ENCODE measurements at places on chromosomes 2 and 18. TPM values are rescaled to one million over a fixed set of nuclear protein-coding genes. Genes with fewer than 3 reads are reported as not detected.

TNFAIP6 gene
- total RNA-seq: 0.81 TPM

NDUFV2 gene
- 207 TPM for total RNA-seq

DNER gene
- total RNA-seq: 1.1 TPM

PAIP2B gene
- 16.8 TPM for total RNA-seq

- no peak for DNase-seq
Measured at GRCh38 chr2:30178618-30179434, 32.0 kb downstream of the YPEL5 start.

DNA sequence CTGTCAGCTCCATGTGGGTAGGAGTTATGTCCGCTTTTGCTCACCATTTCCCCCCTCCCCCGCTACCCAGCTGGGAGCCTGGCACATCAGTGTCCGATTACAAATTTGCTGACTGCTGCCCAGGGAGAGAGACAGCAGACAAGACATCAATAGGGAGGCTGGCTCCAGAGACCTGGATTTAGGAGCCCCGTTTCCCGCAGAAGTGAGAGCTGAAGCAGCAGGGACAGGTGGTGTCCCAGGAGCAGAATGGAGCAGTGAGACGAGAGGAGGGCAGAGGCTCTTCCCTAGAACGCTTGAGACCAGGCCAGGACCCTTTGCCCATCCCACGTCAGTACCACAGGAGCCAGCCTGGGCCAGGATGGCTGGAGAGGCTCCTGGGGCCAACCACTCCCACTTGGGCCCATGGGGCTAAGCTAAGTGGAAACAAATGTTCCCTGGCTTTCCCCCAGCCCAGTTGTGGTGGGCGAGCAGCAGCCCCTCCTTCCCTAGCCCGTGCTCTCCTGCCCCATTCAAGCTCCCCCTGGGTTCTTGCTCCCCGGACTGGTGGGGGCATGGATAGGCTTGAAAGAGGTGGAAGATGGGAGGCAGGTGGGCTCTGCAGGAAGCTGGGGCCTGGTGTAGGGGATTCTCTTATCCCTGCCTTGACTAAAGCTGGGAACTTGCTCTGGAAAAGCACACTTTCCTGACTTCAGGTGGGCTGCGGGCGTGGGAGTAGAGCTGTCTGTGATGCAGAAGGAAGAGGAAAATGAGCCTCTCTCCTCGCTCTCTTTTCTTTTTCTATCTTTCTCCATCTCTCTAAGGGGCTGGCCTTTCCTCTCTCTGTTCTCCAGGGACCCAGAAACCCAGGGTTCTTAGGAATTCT, 4.1 kb upstream of the WNT6 start:
- DNase-seq: no peak

DNA sequence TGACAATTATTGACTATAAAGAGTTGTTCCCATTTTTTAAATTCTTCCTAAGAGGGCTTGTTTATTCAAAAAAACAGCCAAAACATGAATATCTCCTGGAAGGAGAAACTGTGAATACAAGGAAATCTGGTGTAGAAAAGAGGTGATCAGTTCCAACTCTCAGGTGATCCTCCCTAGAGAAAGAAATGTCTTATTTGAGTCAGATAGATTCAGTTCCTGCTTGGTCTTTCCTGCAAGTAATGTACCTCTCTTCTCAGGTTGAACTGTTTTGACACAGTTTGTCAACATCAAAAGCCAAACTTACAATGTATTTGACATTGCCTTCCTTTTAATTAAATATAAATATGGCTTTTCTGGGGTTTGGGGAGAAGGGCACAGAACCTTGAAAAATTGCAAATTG, 567.4 kb downstream of the ARHGAP15 start:
- no peak for DNase-seq

- DNase-seq: no peak
Measured at GRCh38 chr2:152603166-152603565, 114.1 kb downstream of the PRPF40A start.

- no peak for DNase-seq
Measured at GRCh38 chr2:915979-916378, 34.7 kb upstream of the SNTG2 start.

DNA sequence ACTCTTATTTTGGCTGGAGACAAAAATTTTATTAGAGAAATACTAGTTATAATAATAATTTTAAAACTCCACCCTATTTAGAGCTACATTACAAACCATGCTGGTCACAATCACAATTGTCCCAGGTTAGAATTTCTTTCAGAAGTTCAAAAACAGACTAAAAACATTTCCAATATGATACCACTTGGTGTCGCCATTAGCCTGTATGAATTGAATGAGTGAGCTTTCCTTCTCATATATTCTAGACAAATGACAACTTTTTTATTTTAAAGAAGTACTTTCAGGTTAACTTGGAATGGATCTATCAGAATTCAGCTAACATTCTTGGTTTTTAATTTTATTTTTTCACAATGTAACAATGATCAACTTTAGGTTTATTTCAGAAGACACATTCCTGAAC, 48.0 kb downstream of the SERPINB8 start:
- no peak for DNase-seq
